ENCODE measurements at places on chromosomes 5 and 9.

GRCh38 chr5:145872914-145873313, at the start of gene GRXCR2:
Gene GRXCR2 (minus strand): TSS chr5:145873014. CDS start chr5:145872968, 46 bp downstream.
- no peak for DNase-seq

DNA sequence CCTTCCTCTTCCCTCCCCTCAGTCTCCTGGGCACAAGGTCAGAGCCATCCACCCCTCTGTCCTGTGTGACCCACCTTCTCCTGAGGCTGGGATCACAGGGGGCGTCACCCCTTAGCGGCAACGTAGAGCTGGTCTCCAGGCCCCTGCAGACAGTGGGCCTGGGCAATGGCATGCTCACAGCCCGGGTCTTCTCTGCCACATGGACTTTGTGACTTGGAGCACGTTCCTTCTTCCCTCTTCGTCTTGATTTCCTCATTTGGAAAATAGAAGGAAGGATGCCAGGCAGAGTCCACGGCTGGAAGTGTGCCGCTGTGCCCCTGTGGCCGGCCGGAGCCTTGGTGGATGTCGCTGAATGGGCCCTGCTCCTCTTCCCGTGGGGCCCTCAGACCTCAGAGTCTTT, 10.0 kb downstream of the RXRA start:
- DNase-seq, result no peak

GRCh38 chr9:126534431-126535186, 79.1 kb upstream of the LMX1B start:
- DNase-seq, result no peak

DNA sequence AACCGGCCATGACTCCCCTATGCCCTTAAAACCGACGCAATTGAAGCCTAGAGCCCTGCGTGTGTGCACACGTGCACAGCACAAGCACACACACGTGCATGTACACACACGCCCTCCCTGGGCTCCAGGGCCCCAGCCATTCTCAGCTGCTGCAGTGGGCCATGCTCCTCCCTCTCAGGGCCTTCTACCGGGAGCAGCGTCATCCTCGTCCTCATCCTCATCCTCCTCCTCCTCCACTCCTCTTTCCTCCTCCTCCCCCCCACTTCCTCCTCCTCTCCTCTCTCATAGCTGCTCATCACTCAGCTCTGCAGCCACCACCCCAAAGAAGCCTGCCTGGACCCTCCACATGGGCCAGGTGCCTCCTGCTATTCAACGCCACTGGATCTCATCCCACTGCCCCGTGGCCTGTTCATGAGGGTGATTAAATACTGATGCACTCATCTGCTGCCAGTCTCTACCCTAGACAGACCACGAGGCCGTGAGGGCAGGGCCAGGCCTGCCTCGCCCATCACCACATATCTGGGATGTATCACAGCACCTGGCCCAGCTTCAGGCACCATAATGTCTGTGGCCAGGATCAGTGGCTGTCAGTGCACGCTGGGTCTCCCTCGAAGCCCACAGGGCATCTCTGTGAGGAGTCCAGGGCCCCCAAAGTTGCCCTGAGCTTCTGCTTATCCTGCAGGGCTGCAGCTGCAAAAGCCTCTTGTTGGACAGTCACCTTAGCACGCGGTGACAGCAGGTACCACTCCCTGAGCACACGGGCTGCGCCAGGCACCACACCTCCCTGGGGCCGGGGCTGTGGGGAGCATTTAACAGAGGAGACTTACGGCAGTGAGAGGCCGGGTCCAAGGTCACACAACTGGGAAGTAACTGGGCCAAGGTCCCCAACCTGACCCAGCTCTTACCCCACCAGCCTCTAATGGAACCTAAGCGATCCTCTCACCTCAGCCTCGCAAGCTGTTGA, 9.8 kb downstream of the FAM78A start:
- no peak for DNase-seq

- DNase-seq, result no peak
Observed at GRCh38 chr9:137688725-137689124, 69.9 kb downstream of the EHMT1 start.

- DNase-seq, result no peak
Observed at GRCh38 chr9:34384368-34385165, 7.9 kb upstream of the MYORG start.

DNA sequence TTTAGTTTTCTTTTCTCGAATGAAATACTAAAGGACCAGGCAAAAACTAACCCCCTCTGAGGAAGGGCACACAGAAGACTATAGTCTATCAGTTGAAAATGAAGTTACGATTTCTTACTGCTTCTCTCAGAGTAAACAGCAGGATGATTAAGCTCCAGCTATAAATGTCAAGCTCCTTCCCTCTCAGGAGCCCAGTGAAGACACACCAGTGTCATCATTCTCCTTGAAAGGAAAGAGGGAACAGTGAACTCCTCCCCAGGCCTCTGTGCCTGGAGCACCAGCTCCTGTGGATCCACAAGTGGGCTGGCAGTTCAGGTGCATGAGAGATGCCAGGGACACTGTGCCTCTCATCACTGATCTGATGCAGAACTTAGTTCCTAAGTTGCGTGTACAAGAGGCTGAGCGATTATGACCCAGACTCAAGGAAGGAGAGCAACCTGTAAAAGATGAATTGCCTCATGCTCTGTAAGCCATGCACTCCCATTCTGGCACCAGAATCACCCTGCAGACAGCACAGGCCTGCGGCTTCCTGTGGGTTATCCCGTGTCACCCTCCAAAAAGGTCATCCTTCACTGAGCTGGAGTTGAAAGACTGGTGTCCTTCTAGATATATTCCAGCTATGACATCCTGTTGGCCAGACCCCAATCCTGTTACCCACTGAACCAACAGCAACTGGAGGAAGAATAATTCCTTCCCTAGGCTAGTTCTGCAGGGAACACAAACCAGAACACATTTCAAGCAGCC, 394.0 kb downstream of the SEMA5A start:
- DNase-seq, result no peak

- no peak for DNase-seq
Observed at GRCh38 chr5:176870110-176870591, 29.0 kb downstream of the HK3 start.
